ENCODE measurements at places on chromosomes 1 and 21.

- DNase-seq = no peak
Observed at GRCh38 chr1:5950994-5951785, 41.0 kb downstream of the NPHP4 start.

DNA sequence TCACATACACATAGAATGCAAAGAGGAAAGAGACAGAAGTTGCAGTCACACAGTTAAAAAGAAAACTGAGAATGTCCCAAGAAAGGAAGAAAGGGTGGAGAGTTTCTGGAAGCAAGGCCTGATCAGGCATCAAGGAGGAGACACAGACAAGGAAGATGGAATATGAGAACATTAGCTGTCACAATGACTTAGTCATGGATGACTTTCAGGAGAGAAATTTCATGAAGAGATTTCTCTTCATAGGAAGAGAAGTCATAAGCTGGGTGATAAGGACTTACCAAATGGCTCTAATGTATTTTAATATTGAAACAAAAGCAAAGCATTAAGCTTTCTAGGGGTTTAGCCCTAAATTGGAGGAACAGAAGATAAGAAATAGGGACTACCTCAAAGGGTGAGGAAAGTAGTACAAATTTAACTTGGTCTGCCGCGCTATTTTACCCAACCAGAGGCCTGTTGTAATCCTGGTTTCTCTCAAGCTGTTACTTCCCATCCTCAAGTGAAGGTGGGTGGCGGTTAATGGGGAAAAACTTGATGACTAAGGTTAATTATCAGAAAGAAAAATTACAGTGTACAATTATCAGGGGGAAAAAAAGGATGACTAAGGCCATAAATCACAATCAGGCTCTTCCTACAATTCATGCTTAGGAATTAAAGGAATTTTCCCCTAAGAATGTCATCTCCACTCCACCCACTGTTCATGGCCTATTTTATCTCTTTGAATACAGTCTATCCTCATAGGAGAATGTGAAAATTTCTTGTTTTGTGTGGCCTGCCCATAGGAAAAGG is 93.9 kb upstream of the ADGRL2 start:
- no peak for DNase-seq

DNA sequence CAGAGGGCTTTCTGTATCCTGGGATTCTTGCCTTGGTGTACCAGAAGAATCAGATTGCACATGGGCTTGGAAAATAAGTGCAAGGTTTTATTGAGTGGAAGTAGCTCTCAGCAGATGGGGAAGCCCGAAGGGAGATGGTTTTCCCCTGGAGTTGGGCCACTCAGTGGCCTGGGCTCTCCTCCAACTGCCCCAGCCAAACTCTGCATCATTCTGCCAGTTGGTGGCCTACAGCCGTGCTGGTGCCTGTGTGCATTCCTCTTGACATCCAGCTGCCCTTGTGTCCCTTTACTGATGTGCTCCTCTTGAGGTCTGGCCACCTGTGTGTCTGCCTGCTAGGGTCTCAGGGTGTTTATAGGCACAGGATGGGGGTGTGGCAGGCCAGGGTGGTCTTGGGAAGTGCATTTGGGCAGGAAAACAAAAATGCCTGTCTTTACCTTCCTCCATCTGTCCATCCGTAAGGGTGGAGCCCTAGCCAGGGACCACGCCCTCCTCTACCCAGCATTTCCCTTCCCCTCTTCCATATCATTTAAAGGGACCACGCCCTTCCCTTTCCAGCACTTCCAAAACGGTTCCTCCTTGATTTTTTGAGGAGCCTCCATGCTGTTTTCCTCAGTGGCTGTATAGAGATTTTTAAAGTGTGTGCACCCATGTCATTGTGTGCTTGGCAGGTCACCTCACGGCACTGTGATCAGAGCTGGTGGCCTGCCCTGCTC is 18.9 kb downstream of the SNAP47 start:
- DNase-seq = no peak

DNA sequence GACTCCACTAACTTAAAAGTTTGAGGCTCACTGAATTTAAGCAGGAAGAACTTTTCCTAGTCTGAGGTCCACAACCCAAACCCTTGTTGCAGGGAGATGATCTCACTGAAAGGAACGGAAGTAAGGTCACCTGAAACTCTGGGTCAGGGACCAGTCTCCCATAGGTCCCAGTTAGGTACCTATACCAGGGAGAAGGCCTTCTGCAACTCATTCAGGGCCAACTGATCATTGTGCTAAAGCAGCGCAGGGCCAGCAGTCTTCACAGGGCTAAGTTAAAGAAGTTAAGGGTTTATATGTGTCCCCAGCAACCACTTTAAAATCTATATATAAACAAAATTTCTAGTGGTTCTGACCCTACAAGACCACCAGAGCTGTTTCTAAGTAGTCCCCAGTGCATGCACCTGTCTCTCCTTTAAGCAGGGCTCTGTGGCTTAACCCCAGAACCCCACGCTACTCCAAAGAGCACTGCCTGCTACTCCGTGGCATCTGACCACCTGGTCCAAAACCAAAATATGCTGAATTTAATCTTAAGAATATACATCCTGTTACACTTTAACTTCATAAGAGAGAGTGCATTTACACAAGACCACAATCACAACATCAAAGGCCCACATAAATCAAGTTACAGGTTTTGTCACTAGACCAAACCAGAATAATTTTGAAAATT is 2.8 kb downstream of the SRSF10 start:
- no peak for DNase-seq

DNA sequence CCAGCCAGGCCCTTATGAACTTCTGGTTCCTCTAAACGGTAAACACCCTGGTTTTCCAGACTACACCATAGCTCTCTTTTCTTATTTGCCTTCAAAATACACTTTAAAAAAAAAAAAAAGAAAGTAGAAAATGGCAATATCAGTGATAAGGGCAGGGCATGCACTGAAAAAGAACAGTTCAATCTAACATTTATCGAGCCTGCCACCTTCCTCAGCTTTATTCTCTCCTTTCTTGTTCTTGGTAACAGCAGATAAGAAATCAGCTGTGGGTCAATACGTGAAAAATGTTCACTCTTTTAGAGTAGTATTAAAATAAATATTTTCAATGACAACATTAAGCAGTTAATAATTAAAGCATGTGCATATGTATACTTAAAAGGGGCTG is 83.1 kb upstream of the ZNF648 start:
- DNase-seq = no peak

Measured in NCI-H1092 treated with DMSO at 0.1 percent for 48 hours (cell line).